ENCODE measurements at places on chromosomes 2 and 18. TPM values are rescaled to one million over a fixed set of nuclear protein-coding genes. Genes with fewer than 3 reads are reported as not detected.

DNA sequence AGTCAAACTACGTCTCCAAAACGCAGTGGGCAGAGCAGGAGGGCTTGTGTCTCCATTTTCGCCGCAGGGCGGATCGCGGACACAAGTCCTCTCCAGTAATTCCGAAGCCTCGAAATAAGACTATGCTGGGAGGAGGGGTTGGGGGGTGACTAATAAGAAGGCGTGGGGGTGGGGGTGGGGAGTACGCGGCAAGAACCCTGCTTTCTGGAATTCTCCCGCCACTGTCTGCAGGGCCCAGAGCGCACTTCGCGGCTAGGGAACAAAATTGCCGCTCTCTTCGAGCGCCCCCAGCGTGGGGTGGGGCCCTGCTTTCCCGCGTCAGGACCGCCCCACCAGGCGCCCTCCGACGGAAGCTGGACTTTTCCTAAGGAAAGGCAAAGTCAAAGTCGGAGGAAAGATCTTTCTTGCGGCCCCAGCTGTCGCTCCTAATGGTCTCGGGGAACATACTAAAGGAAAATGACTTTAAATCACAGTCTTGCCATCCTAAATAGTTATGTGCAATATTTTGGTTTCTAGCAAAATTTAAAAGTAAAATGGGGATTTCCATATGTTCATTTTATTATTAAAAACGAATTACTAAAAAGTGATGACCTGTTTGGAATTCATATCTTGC, 11.9 kb downstream of the NR4A2 start:
- H3K36me3 ChIP-seq, result peaks cover 4% of the 10 kb centered on the region
- peaks cover 74% of the 10 kb centered on the region for H3K27me3 ChIP-seq
- DNase-seq, result no peak

- DNase-seq, result no peak
- H3K27me3 ChIP-seq, result no peaks in the 10 kb centered on the region
- H3K36me3 ChIP-seq, result no peaks in the 10 kb centered on the region
- H3K27ac ChIP-seq, result no peak overlapping the region
- H3K4me1 ChIP-seq, result peaks cover 43% of the 10 kb centered on the region
- H3K4me3 ChIP-seq, result no peak overlapping the region
Measured at GRCh38 chr18:3074087-3074486, 61.1 kb upstream of the LPIN2 start.

DNA sequence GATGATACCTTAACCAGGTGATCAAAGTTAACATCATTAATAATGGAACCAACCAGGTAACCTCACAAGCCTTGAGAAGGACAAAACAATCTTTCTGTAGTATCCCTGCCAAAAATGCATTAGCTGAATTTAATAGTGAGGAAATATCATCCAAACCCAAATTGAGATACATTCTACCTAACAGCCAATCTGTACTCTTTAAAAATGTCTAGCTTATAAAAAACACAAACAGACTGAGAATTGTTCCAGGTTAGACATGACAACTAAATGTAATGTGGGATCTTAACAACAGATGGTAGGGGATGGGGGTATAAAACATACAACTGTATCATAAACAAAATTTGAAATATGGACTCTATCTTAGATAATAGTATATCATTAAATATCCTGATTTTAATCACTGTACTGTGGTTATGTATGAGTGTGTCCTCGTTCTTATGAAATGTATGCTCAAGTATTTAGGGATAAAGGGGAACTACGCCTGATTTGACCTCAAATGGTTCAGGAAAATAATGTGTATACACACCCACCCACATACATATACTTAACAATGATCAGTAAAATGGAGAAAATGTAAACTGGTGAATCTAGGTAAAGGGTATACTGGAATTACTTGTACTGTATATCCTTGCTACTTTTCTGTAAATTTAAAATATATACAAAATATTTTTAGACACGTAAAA, 1.7 kb downstream of the FANCL start:
- peaks cover 16% of the 10 kb centered on the region for H3K27me3 ChIP-seq
- peaks cover 5% of the 10 kb centered on the region for H3K36me3 ChIP-seq
- peaks cover 35% of the 10 kb centered on the region for H3K4me1 ChIP-seq

Gene FBXO41
- 22.9 TPM for total RNA-seq

DNA sequence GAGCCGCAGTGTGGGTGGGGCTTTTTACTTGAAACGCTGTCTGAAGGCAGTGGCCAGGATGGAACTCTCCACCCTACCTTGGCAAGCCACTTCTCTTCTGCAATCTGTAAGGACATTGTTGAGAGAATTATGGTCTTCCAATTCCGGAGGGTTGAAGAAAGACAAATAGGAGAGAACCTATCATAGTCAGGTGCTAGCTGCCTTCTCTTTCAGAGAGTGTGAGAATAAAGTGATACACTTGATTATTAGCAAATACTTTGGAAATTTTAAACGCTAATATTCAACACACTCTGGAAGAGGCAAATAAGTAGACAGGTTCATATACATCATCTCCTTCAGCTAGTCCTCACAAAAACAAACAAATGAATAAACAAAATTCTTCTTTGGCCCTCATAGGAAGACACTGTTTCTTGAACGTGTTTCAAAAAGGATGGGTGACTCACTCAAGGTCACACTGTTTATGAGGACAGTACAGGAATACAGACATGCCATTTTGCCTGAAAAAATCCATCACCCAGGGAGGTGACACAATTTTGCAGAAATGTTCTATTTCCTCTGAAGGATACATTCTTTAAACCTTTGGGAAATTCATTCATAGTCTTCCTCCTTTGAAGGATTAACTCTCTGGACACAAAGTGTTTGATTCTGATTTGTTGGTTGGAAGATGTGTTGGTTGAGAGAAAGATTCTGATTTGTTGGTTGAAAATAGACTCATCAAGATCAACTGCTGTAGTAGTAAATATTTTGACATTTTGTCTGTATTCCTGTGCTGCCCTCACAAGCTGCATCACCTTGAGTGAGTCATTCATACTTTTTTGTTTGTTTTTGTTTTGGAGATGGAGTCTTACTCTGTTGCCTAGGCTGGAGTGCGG, 2.2 kb upstream of the IL1RN start:
- peaks cover 56% of the 10 kb centered on the region for H3K4me1 ChIP-seq
- H3K36me3 ChIP-seq, result no peaks in the 10 kb centered on the region
- no peak overlapping the region for H3K27ac ChIP-seq
- H3K4me3 ChIP-seq, result no peak overlapping the region

DNA sequence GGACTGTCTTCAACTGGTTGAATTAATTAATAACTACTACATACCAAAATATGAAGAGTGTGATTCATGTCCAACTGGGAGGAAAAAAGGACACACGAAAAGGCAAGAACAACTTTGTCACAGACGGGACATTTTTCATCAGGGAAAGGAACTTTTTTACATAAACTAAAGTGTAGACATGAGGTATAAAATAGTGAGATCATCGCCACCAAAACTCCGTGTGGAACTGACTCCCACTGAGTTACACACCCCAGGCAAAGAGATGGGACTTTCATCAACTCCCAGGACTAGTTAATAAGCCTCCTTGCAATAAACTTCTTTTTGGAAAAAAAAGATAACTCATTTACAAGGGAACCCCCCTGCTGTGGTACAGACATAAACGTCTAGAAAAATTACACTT, 12.9 kb upstream of the NMI start:
- H3K4me1 ChIP-seq, result peaks cover 10% of the 10 kb centered on the region
- H3K27ac ChIP-seq, result no peak overlapping the region
- no peak overlapping the region for H3K4me3 ChIP-seq
- DNase-seq, result no peak

GRCh38 chr2:104919127-104919526, 65.2 kb downstream of the POU3F3 start:
- H3K4me3 ChIP-seq, result no peak overlapping the region
- DNase-seq, result no peak
- H3K27ac ChIP-seq, result no peak overlapping the region
- H3K4me1 ChIP-seq, result no peaks in the 10 kb centered on the region
- peaks cover 3% of the 10 kb centered on the region for H3K36me3 ChIP-seq

Gene SOX11
- total RNA-seq, result not detected

GRCh38 chr2:126370201-126370600, 285.8 kb upstream of the GYPC start:
- no peak overlapping the region for H3K27ac ChIP-seq
- H3K36me3 ChIP-seq, result no peaks in the 10 kb centered on the region
- no peaks in the 10 kb centered on the region for H3K4me1 ChIP-seq
- peaks cover 6% of the 10 kb centered on the region for H3K27me3 ChIP-seq
- no peak overlapping the region for H3K4me3 ChIP-seq
- no peak for DNase-seq

Gene CXCR1
- total RNA-seq, result not detected

- DNase-seq, result no peak
- no peak overlapping the region for H3K4me3 ChIP-seq
- no peaks in the 10 kb centered on the region for H3K27me3 ChIP-seq
- no peak overlapping the region for H3K27ac ChIP-seq
Measured at GRCh38 chr18:51941999-51942398, 398.0 kb upstream of the DCC start.

Gene TMEM18
- 33.4 TPM for total RNA-seq

DNA sequence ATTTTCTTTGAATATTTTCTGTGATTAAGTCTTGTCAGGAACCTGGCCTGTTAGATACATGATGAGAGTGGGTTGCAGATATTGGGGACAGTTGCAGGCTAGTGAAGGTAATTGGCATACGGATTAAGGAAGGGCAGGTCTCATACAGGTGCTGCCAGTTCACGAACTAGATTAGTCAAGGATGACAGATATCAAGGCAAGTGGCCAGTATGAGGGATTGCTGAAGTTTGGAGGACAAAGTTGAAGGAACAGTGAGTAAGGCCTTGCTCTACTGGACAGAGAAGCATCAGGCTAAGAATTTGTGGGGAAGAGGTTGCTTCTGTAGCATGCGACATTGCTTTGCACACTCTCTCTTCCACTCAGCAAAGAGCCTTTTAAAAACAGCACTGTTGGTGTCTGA, 12.8 kb upstream of the NCOA1 start:
- no peaks in the 10 kb centered on the region for H3K36me3 ChIP-seq
- H3K27ac ChIP-seq, result no peak overlapping the region
- no peaks in the 10 kb centered on the region for H3K4me1 ChIP-seq
- H3K4me3 ChIP-seq, result no peak overlapping the region

Gene LDLRAD4
- 46.0 TPM for total RNA-seq

DNA sequence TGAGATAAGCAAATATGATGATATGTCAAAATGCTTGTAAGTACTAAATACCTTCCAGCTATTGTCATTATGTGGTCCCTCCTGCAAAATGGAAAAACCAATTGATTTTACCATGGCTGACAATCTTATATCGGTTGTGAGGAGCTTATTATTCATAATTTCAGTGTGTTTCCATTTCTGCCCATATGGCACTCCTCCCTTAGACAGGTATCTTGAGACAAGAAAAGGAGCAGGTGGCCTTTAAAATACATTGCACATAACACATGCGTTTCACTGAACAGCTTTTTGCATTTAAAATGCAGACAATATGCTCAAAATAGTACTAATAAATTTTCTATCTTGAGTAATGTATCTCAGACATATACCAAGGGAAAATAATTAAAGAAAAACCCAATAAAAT, 60.2 kb upstream of the SH3RF3 start:
- DNase-seq, result no peak
- no peaks in the 10 kb centered on the region for H3K27me3 ChIP-seq
- H3K4me1 ChIP-seq, result no peaks in the 10 kb centered on the region

GRCh38 chr2:88658881-88659537, 31.7 kb upstream of the EIF2AK3 start:
- H3K27ac ChIP-seq, result no peak overlapping the region
- no peak overlapping the region for H3K4me3 ChIP-seq
- H3K36me3 ChIP-seq, result no peaks in the 10 kb centered on the region
- no peak for DNase-seq

DNA sequence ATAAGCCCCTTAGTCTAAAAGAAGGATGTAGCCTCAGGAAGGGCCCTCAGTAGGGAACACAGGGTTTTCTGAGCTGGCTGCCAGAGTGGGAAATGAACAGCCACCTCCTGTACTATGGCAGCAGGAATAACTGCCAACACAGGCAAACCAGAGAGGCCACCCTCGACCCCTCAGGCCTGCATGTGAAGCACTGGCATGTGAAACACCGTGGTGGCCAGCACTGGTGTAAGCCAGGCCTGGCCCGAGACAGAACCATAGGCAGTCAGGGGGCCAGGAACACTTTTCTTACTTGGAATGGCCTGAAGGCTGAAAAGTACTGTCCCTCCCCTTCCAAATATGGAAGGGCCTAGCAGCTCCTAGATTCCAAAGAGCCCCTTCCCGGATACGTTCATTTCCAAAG, 28.2 kb downstream of the SFXN5 start:
- no peak for DNase-seq
- H3K27ac ChIP-seq, result no peak overlapping the region
- no peaks in the 10 kb centered on the region for H3K36me3 ChIP-seq
- H3K4me3 ChIP-seq, result no peak overlapping the region
- H3K4me1 ChIP-seq, result peaks cover 12% of the 10 kb centered on the region
- H3K27me3 ChIP-seq, result no peaks in the 10 kb centered on the region

DNA sequence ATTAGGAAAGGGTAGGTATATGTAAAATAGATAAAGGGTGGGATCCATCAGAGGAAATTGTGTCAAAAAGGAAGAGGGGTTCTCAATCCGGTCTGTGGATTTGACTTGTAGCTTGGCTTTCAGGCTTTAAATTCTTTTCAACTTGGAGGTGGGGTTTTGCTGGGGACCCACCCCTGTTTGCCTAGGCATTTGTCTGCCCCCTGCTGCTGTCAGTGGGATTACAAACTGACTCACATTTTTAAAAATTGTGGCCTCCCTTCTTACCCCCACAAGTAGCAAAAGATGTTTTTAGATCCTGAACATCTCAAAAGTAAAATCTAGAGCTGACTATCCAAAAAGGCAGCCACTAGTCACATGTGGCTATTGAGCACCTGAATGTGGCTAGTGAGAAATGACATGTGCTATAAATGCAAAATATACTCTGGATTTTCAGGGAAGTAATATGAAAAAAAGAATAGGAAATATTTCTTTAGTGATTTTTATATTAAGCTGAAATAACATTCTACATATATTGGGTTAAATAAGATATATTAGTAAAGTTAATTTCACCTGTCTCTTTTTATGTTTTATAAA, 178.9 kb downstream of the GFPT1 start:
- peaks cover 16% of the 10 kb centered on the region for H3K27me3 ChIP-seq
- no peaks in the 10 kb centered on the region for H3K36me3 ChIP-seq
- H3K4me1 ChIP-seq, result no peaks in the 10 kb centered on the region
- no peak overlapping the region for H3K4me3 ChIP-seq
- H3K27ac ChIP-seq, result no peak overlapping the region

DNA sequence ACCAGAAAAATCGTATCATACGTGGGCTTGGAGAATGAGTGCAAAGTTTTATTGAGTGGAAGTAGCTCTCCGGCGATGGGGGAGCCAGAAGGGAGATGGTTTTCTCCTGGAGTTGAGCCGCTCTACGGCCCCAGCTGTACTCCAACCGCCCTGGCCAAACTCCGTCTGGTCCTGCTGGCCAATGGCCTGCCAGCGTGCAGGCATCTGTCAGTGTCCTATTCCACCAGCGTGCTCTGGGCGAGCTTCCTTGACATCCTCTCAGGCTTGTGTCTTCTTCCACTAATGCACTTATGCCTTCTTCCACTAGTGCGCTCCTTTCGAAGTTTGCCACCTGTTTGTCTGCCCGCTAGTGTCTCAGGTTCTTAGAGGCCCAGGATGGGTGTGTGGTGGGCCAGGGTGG, 345.5 kb upstream of the CDH19 start:
- H3K4me1 ChIP-seq, result no peaks in the 10 kb centered on the region
- H3K27ac ChIP-seq, result no peak overlapping the region
- peaks cover 1% of the 10 kb centered on the region for H3K36me3 ChIP-seq
- no peak for DNase-seq
- H3K4me3 ChIP-seq, result no peak overlapping the region
